ENCODE measurements at places on chromosomes 1 and 21.

DNA sequence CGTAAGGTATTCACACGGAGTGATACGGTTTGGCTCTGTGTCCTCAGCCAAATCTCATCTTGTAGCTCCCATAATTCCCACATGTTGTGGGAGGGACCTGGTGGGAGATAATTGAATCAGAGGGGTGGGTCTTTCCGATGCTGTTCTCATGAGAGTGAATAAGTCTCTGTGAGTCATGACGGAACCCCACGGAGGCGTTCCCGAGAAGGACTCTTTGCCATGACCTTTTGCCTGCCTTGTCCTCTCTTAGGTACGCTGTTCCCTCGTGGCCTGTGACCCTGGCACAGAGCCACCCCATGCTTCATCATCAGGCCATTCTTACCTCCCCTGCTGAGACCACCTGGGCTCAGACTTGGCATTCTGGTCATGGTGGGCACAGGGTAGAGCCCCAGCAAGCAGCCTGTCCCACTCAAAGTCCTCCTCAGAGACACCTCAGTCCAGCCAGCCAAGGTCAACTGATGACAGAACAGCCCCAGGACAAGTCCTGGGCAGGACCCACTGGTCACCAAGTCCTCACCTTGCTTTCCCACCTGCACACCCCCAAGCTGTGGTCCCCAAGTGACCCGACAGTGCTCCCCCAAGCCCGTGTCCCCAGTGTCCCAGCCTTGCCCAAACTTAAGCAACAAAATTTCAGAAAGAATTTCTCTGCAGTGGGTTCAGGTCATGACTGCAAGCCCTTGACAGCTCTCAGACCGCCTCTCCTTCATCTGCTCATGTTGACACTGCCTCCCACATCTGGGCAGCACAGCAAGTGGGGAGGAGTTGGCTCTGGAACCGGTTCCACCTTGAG lies 158.4 kb downstream of the ACTL8 start:
- no peak for DNase-seq

- no peak for DNase-seq
Measured at GRCh38 chr1:225700889-225701465, 48.1 kb upstream of the ENAH start.

DNA sequence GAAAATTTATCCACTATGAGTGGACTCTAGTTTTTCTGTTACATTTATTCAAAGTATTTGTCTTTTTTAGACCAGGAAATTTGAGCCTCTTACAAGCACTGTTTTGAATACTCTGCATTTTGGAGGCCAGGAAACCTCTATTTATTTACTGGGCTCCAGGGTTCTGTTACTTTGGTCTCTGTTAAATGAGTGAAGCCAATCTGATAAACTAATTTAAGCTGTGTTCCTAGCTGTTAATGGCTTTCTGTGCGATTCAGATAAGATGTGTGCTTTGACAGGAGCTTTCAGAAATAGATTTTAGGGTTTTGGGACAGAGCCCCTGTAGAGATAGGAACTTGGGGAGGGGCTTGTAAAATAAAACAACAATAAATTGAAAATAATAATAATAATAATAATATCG lies 23.9 kb downstream of the ACKR1 start:
- no peak for DNase-seq

GRCh38 chr1:29474274-29475244 lies 238.2 kb downstream of the PTPRU start:
- DNase-seq, result no peak

- DNase-seq, result no peak
Measured at GRCh38 chr1:232355162-232356006, 274.5 kb downstream of the SIPA1L2 start.

GRCh38 chr1:153742411-153743142 lies 14.7 kb downstream of the INTS3 start:
- no peak for DNase-seq

GRCh38 chr1:85001742-85002141 lies 4.8 kb upstream of the MCOLN2 start:
- no peak for DNase-seq

DNA sequence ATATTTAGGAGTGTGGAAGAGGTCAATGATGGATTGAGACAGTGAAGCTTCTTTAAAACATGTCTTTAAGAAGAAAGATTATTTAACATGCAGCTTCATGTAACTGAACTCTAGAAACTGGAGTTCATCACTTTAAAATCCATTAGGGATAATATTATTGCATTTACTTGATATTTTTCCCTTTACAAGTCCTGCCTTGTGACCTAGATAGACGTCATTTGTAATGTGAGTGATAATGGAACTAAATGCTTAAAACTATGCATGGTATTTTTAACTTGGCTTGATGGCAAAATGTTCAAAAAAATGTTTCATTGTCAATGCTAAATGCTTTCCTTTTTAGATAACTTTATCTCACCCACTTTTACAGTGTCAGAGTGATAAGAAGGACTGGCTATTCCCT lies 723.7 kb downstream of the RWDD3 start:
- no peak for DNase-seq

- DNase-seq, result no peak
Measured at GRCh38 chr1:180287988-180288705, 58.1 kb downstream of the LHX4 start.

- no peak for DNase-seq
Measured at GRCh38 chr1:30934613-30935012, 26.1 kb upstream of the SDC3 start.

DNA sequence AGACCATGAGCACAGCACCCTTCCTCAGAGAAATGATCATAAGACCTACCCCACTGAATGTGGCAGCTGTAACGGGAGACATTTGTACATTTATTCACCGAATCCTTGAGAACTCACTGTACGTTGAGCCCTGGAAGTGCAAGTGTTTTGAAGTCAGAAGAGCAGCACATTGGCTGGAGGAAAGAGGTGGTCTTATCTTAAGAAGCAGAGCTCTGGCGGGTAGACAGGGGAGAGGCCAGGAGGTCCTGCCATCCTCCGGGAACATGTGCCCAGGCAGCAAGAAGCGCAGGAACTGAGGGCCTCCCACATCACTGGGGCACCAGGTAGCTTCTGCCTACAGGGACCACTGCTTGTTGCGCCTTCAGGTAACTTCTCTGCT lies 169.2 kb upstream of the IRF2BP2 start:
- DNase-seq, result peak; percentile 11

DNA sequence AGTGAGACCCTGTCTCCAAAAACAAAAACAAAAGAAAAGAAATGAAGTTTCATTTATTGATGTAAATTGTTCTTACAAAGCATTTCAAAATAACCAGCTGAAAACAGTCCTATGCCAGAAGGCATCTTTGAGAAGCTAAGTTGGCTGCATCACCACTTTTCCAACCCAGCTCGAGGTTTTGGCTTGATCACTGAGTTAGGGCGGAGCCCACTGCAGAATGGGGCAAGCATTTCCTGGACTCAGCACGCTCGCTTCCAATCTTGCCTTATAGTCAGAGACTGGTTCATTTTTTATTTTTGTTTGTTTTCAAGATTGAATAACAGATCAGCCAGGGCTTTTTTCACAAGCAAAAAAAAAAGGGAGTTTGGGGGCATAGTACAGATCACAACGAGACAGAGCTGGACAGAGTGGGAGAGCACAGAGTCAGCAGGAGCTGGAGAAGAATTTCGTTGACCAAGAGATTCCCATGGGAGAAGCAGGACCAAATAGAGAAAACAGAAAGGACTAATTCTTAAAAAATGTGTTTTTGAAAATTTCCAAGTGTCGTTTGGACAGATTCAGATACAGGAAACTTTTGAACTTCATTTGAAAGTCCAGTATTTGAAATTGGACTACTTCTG lies 23.5 kb upstream of the COL6A1 start:
- DNase-seq, result no peak

- no peak for DNase-seq
Measured at GRCh38 chr1:194268839-194269238, 1082.4 kb upstream of the B3GALT2 start.

DNA sequence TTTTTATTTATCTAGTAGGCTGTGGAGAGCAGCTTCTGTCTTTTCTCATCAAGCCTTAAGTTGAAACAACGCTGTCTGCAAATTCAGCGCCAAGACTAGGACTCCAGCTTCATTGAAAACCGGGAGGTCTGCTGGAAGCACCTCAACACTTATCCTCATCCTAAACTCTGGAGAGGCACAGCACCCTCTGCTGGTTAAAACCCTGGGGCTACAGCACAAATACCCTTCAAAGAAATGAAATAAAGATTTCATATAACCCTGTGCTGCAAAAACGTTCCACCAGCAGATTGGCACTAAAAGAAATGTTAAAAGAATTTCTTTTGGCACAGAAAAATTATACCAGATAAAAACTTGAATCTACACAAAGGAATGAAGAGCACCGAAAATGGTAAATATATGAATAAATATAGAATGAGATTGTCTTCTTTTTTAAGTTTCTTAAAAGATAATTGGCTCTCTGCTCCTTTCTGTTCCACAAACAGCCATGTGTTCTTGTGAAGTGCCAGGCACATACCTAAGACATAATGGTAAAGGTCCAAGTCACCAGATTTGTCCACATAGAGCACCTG lies 227.7 kb upstream of the SAMSN1 start:
- peak; percentile 76 for DNase-seq

- peak; percentile 91 for DNase-seq
Measured at GRCh38 chr1:43934101-43934985, 742 bp downstream of the ARTN start.

DNA sequence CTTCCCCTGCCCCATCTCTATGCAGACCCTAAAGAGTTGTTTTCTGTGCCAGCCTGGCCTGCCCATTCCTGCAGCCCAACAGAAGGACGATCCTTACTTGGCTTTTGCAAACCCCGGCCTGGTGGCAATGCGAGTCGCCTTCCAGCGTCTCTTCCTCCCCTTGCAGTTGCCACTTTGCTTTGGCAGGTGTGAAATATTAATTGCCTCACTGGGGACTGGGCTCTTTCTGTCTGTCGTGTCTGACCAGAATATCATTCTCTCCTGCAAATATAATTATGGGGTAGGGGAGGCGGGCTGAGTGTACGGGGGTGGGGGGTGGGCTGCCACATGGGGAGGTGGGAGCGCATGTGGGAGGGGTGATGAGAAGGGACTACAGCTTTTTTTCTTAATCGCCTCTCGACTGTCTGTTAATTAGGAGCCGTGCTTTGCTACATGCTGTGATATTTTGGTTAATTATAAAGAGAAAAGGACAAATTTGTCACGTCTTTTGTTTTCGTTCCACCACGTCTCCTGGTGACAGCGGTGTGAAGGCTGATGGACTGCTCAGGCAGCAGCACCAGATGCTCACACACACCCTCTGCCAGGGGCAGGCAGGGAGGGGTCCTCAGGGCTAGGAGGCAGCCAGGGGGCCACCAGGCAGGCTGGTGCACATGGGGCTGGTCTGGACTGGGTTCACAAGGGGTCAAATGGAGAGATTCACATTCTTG lies 80.1 kb upstream of the CD34 start:
- no peak for DNase-seq

- DNase-seq, result no peak
Measured at GRCh38 chr1:4056422-4056821, 156.3 kb upstream of the C1orf174 start.

GRCh38 chr1:89279011-89279466 lies 6.4 kb upstream of the GBP5 start:
- peak; percentile 8 for DNase-seq

- DNase-seq, result no peak
Measured at GRCh38 chr1:244732851-244733450, 80.0 kb downstream of the DESI2 start.

DNA sequence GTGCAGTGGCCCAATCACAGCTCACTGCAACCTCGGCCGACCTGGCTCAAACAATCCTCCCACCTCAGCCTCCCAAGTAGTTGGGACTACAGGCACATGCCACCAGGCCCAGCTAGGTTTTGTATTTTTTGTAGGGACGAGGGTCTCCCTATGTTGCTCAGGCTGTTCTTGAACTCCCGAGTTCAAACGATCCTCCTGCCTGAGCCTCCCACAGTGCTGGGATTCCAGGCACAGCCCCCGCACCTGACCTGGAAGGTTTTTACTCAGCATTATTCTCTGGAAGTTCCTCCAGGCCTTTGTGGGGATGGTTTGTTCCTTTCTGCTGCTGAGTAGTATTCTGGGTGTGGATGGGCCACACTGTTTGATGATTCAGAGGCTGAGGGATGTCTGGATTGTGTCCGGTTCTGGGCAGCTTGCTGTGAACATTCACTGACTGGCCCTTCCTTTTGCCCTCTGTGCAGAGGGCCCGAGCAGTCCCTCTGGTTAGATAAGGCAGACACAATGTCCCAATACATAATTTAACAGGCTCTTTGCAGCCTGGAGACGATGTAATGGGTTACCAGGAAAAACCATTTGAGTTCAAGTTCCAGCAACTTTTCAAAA lies 6.0 kb upstream of the TRAPPC10 start:
- no peak for DNase-seq

DNA sequence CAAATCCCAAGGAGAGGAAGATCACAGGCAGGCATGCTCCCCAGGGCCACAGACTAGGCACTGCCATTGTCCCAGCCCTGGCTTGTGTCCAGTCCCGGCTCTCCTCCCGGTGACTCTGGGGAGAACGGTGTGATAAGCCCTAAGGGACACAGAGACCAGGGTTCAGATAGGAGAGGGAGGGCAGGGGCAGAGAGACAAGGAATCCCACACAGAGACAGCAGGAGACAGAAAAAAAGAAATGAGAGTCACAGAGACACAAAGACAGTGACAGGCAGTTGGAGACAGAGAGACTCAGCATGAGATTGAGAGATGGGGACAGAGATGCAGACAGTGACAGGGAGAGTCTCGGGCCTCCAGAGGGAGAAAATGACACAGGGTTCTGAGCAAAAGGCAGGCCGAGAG lies 361 bp downstream of the INSRR start:
- peak; percentile 47 for DNase-seq

All from neural progenitor cell (in vitro differentiated cells).